Activated naive CD4-positive, alpha-beta T cell treated with anti-CD3 and anti-CD28 coated beads, Interleukin-2, amount 10 ng/mL, durations not matched to agents 7 days and 5 days (primary cell): ENCODE measurements at places on chromosomes 5 and 9.

DNA sequence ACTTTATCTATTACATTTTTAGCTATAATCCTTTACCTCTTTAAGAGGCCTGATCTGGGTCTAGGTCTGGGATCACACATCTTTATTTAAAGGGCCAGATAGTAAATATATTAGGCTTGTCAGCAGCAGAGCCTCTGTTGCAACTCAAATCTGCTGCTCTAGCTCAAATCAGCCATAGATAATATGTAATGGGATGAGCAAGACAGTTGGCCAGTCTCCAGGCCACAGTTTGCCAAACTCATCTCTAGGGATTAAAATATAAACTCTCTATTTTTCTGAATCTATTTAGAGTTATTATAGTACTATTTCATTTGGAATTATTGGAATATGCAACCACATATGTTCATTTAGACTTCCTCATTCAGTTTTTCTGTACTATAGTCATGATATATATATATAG, 115.9 kb upstream of the MINAR2 start:
- DNase-seq: no peak

DNA sequence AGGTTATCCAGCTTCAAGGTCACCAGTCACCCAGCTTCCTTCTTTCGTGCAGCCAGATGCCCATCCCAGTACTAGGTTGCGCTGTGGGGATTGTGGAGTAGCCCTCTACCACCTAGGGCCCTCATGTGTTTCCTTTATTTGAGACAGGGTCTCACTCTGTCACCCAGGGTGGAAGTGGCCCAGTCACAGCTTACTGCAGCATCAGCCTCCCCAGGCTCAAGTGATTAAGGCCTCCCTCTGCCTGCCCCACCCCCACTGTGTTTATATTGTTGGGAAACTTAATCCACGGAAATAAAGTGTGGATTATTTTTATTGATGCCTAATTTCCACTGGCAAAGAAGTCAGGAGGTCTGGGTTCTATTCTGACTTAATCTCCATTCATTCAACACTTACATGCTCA, 4.3 kb downstream of the IL17B start:
- DNase-seq: no peak

- no peak for DNase-seq
Observed at GRCh38 chr5:69516769-69517168, 24.2 kb downstream of the OCLN start.

- no peak for DNase-seq
Observed at GRCh38 chr9:92384375-92384774, 20.0 kb downstream of the OGN start.

DNA sequence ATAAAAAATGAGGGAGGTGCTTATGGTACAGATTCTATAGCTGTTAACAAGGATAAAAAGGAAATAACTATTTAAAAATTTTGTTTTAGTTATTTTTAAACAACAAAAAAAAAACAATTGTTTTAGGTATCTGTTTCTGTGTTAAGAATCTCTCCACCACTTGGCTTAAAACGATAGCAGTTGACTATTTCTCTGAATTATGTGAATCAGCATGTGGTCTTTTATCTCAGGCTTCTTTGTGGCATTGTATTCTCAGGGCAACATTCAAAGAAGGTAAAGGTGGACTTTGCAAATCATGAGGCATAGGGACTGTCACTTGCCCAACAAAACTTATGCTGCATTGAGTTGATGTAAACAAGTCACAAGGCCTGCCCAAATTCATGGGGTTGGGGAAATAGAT, 55.2 kb downstream of the ERBIN start:
- DNase-seq: no peak

GRCh38 chr5:59503220-59503619, 390.3 kb downstream of the PDE4D start:
- DNase-seq: no peak
